Stimulated activated CD4-positive, alpha-beta T cell treated with anti-CD3 and anti-CD28 coated beads, TNF-alpha, amount 100 ng/mL, for 48 hours (primary cell): ENCODE measurements at places on chromosomes 13 and 19.

DNA sequence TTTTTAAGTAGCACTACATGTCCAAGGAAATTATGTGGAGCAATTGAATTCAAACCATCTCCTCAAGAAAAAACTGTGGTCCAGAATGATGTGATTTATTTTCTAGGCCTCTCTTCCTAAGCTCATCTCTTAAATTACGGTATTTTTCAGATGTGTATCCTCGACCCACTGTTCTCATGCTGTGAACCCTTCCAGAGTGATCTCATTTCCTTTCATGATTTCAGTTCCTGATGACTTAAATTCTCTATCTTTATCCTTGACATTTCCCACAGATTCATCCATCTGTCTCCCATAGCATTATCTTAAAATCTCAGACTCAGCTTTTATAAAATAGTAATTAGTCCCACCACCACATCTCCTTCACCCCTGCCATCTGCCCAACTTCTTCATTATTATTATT, 117.6 kb upstream of the SPRY2 start:
- no peak for DNase-seq

GRCh38 chr19:48999481-49000325, 6.0 kb downstream of the RUVBL2 start:
- DNase-seq: peak; percentile 38

DNA sequence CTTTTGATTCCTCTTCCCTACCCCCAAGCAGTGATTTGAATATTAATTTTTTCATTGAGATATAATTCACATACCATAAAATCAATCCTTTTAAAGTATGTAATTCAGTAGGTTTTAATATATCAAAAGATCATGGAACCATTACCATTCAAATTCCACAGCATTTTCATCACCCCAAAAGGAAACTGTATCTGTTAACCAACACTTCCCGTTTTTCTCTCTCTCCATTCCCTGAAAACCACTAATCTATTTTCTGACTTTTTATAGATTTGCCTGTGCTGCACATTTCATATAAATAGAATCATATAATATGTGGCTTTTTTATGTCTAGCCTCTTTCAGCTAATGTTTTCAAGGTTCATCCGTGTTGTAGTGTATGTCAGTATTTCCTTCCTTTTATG, 107.1 kb downstream of the PAN3 start:
- no peak for DNase-seq

DNA sequence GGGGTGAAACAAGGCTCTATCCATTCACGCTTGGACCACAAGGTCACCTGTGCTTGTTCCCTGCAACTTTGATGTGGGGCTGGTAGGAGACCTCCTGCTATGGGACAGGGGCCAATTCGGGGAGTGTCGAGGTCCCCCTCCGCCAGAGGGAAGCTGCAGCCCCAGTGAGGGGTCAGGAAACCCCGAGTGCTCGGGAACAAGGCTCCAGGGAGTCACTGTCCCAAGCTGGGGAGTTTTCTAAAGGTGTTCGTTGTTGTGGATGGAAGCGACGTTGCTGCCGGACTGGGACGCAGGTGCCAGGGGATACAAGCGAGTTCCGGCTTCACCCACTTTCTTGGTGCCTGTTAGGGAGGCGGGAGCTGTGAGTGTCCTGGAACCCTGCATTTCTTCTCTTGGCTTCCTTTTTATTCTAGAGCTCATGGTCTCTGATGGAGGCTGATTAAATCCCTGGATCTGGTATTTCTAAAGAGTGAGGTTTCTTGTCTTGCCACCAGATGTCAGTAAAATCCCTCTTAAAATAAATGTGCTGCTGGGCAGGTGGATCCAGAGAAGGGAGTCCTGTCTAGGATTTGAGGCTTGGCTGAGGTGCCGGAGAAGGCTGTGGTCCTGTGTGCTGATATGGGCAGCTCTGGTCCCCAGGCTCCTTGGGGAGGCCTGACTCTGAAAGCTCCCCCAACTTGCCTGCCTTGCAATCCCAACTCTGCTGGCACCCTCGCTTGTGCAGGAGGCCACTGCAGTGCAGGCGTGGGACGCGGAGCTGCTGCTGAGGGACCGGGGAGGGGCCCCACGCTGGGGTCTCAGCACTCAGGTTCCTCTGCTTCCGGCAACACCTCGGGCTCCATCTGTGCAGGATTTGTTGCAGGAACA, 153.9 kb downstream of the TEX29 start:
- no peak for DNase-seq

- peak; percentile 33 for DNase-seq
These were observed 157.2 kb downstream of the TM9SF2 start for GRCh38 chr13:99658261-99658991.

- DNase-seq: no peak
These were observed 240.0 kb downstream of the GPC6 start for GRCh38 chr13:93466502-93467036.

DNA sequence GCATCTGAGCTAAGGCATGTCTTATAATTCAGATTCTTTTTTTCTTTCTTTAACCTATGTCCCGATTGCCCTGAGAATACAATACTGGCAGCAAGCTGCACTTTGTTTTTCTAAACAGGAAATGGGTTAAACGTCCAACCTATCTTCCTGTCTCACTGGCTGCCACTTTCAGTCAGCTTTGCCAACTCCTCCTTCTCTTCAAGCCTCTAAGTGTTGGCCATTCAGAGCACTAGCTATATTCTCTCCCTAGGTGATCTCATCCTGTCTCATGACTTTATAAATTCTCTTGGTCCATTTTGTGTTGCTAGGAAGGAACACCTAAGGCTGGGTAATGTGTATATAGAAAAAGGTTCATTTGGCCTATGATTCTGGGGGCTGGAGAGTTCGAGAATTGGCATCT, 109.5 kb upstream of the TSC22D1 start:
- no peak for DNase-seq

DNA sequence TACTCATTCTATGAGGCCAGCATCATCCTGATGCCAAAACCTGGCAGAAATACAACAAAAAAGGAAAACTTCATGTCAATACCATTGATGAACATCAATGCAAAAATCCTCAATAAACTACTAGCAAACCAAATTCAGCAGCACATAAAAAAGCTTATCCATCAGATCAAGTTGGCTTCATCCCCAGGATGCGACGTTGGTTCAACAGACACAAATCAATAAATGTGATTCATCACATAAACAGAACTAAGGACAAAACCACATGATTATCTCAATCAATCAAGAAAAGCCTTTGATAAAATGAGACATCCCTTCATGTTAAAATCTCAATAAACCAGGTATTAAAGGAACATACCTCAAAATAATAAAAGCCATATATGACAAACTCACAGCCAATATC, 134.3 kb downstream of the UGGT2 start:
- DNase-seq: no peak
